Muscle of arm (tissue), 14 donors: ENCODE measurements at places on chromosomes 4 and X.
A peak's percentile ranks its signal among the peaks of the same experiment; 100 is the strongest.

- peak; percentile 70 for DNase-seq
These were observed at the start of gene USP27X for GRCh38 chrX:49878834-49879655. Gene USP27X (plus strand): TSS chrX:49879484. CDS start chrX:49880308, 824 bp downstream.

DNA sequence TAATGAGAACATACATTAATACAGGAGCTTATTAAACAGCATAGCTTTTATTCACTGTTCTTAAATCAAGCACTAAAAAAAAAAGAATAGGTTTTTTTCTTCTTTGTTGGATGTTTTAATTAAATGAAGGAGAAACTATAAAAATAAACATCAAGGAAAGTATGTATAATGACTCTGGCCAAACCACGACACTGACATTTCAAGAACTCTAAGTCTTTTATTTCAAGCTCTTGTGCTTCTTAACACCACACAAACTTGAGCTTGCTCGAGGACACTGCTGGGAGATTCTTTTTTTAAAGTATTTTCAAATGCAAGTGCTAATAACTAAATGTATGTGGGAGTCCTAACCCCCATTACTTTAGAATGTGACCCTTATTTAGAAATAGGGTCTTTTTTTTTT, 204.9 kb upstream of the PPARGC1A start:
- DNase-seq, result no peak

DNA sequence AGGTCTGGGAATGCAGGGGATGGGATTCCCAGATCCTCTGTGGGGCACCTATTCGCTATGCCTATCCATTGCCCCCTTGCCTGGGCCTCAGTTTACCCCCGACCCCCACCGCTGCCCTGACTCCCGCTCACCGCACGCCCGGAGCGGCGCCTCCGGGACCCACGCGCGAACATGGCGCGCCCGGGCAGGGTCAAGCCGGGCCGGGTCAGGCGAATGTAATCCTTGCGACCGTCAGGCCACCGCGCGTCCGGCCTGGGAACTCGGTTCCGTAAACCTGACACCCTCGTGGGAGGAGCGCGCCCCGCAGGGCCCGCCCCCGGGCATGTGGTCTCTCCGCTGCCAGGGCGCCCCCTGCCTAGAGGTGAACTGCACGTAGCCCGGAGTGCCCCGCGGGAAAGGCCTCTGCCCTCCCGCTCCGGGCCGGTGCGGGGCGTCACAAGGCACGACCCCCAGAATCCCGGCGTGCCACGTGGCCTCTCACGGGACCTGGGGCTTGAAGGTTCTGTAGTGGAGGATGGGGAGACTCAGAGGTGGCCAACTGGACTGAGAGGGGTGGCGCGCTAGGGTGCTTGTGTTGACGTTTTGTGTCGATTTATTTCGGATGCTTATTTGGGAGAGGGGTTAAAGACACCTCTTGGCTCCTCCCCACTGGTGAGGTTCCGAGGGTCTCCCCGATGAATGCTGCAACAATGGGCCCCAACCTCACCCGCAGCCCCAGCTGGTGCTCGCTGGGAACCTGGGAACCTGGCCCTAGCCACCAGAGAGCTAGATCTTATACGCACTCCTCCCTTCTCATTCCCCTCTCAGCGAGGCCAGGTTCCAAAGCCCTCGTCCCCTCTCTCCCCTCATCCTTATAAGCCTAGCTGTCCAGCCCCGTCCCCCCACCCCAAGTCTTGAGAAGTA, at the start of gene PRICKLE3:
Gene PRICKLE3 (minus strand): TSS at position 249 of the 903 bp plus-strand sequence. CDS start 76 bp downstream, at position 173.
- peak; percentile 58 for DNase-seq

DNA sequence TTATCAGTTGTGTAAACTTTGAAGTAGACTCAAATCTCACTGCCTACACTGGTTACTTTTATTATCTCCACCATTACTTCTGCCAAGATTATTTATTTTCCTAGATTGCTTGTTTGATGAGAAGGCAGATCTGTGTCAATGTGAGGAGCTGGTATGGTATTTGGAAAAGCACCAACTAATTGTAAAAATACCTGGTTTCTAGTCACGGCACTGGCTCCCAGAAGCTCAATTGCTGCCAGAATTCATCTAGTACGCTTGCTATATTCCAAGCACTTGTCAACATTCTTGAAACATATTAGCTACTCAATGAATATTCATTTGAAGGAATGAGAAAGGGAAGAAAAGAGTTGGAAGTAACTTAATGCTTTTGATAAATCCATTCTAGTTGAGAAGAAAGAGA, 1376.8 kb upstream of the ADGRL3 start:
- no peak for DNase-seq

DNA sequence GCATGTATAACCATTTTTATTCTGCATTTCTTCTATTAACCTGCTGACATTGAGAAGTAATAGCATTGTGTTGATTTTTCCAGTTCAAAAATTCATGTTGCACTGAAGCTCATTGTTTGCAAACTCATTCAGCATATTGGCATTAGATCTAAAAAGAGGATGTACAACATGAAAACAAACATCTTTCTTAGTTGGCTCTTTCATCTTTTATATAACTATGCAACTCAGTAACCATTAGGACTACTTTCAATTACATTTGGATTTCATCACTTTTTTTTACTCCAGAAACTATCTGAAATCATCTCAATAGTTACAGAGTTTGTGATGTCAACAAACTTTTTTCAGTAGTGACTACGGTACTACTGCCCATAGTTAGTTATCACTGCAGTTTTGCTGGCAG, 346.0 kb upstream of the EPHA5 start:
- DNase-seq, result no peak

GRCh38 chrX:133726211-133726630, 259.2 kb downstream of the GPC3 start:
- DNase-seq, result no peak

DNA sequence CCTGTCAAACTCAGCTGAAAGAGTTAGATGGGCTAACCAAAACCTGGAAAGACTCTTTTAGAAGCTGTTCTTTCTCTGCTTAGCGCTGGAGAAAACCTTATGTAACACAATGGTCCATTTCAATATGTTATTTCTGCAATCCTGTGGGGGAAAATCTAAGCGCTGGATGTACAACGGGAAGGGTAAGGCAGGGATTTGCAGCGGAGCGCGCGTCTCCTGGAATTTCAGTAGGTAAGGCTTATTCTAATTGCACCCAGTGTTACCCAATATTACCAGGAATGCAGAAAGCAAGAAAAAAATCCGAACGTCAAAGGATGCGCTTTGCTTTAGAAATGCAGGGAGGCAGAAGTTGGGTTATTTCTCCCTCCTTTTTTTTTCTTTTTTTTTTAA, 2.0 kb downstream of the HS3ST1 start:
- DNase-seq, result no peak

DNA sequence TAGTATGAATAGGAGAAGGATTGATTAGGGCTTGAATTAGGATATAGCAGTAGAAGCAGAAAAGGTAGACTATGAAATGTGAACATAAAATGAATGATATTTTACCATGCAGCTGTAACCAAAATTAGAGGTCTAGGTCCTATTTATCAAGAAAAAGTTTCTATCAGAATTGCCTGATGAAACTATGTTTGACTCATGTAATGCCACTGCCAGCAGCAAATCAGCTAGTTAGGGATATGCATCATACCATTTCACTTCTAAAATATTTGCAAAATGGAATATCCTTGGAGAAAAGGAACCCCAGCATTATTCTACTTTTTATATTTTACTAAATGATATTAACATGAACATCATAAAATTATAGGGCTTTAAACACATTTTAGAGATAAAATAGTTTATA, 188.4 kb downstream of the WDFY3 start:
- DNase-seq, result no peak

DNA sequence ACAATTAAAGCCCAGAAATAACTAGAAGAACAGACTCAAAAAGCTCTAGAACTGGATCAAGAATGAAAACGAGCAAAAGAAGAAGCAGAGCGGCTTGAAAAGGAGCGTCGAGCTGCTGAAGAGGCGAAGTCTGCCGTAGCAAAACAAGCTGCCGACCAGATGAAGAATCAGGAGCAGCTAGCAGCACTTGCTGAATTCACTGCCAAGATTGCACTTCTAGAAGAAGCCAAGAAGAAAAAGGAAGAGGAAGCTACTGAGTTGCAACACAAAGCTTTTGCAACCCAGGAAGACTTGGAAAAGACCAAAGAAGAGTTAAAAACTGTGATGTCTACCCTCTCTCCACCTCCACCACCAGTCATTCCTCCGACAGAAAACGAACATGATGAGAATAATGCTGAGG, 56.1 kb upstream of the PPP4R3C start:
- no peak for DNase-seq

DNA sequence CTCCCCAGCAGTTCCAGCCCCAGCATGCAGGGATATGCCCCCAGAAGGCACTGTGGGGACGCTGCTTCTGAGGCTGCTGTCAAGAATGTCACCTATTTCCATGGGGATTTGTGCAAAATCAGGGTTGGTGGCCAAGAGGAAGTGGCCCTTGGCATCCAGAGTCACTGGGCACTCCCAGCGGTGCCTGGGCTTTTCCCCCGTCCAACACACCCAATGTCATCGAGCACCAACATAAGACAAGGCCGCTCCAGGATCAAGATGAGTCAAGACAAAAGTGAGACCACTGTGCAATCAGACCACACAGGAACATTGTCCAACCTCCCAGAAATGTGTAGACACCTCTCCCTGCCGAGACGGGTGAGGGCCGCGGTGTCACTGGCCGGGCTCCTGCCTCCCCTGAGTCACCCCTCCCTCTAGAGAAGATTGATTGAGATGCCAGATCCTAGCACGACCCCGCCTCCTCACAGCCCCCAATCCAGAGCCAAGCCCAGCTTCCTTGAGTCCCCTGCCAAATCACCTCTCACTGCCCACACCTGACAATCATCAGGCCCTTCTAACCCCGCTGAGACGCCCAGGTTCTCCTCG, 194.3 kb downstream of the AFAP1 start:
- DNase-seq, result no peak

- DNase-seq, result no peak
These were observed 544.5 kb downstream of the PPP4R3C start for GRCh38 chrX:26918631-26919030.

DNA sequence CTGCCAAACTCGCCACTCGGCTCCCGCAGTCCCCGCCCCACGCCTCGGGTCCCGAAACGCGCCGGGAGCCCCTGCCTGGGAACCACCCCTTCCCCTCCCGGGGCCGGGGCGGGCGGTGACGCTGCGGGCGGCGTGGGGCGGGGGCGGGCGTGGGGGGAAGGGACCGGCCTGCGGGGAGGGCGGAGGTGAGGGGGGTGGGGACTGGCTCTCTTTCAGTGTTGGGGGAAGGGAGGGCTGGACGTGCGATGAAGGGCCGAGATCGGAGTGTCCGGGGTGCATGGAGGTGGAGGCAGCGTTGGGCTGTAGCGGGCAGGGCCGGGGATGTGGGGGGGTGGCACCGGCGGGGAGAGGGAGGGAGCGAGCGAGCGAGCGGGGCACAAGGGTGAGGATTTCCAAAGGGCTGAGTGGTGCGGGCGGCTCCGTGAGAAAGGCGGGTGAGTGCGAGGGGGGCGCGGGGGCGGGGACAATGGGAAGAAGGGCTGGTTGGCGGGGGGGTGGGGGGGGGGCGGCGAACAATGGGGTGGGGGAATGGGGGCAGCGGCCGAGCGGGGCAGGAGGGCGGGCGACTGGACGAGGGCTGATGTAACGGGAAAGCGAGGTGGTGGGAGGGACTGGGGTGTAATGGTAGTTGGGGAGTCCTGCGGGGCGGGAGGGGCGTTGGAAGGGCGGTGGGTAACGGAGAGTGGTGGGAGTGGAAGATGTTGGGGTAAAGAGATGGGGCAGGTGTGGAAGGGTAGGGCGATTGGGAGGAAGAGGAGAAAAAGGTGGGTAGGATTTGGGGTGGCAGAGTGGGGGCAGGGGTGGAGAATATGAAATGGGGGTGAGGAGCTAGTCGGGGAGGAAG, 578 bp downstream of the DCUN1D4 start:
- peak; percentile 55 for DNase-seq

GRCh38 chr4:15562623-15563022, 92.5 kb downstream of the FBXL5 start:
- DNase-seq, result no peak

GRCh38 chr4:119510395-119511149, 118.0 kb downstream of the PDE5A start:
- DNase-seq, result no peak

GRCh38 chr4:185071236-185071811, 53.0 kb downstream of the HELT start:
- peak; percentile 10 for DNase-seq

GRCh38 chrX:154750301-154751202, at the start of gene GAB3:
Gene GAB3 (minus strand): TSS chrX:154751077. CDS start chrX:154751025, 52 bp downstream.
- no peak for DNase-seq

DNA sequence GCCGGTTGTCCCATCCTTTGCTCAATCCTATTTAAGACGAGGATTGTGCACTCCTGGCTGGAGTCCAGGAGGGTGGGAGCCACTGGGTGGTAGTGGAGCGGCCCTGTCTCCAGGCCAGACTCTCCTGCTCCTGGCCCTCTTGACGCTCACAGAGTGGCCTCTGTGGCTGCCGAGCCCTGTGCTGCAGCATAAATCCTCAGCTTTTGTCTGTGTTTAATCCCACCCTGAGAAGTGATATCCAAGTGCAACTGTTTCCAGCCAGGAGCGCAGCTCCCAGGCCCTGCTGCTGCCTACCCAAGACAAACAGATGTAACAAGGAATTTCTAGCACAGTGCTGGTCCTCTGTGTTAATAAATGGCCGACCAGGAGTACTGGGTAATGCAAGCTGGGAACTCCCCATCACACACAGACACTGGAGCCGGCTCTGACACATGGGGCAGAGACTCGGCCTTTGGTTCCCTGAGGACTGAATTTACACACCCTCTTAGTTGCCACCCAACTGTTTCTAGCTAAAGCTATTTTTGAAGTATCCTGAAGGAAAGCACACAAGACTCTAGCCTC, 85.3 kb downstream of the GATB start:
- no peak for DNase-seq

GRCh38 chr4:101956068-101956825, 165.7 kb downstream of the BANK1 start:
- no peak for DNase-seq

- peak; percentile 42 for DNase-seq
These were observed 91.3 kb upstream of the MAGEC2 start for GRCh38 chrX:142296421-142296820.

DNA sequence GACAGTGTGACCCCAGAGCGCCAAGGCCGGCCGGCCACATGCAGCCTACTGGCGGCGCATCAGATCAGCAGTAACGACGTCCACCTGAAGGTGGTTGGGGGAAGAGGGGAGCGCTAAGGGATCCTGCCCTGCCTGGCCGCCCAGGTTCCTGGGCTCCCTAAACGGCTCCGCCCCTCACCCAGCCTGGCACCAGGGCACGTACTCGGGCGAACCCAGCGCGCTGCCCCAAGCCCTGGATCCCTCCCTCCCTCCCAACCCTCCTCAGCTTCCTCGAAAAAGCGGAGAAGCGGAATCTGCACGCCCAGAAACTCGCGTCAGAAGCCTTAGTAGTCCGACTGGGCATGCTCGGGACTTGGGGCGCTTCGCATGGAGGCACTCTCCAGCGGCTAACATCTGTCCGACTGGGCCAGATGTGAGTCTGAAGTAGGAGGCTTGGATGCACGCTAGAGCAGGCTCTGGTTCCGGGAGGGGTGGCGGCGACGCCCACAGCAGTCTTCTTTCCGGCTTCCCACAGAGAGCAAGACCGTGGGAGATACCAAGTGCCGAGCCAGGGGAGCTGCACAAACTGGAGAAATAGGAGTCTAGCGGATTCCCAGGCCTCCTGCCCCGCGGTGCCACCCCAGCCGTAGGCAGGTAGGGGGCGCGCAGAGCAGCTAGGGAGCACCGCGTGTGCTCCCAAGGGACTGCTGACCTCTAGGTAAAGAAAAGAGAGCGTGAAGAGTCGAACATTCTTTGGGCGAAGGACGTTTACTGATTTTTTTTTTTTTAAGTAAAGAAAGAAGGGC, 114.3 kb upstream of the TEX13C start:
- peak; percentile 81 for DNase-seq

GRCh38 chrX:51892921-51893745, at the start of gene MAGED1:
Gene MAGED1 (plus strand): TSS chrX:51893623. CDS start chrX:51894305, 682 bp downstream.
- peak; percentile 94 for DNase-seq
